ENCODE measurements at places on chromosomes 2 and 18.

GRCh38 chr2:32993005-32993539, 46.3 kb downstream of the LTBP1 start:
- no peak for DNase-seq

DNA sequence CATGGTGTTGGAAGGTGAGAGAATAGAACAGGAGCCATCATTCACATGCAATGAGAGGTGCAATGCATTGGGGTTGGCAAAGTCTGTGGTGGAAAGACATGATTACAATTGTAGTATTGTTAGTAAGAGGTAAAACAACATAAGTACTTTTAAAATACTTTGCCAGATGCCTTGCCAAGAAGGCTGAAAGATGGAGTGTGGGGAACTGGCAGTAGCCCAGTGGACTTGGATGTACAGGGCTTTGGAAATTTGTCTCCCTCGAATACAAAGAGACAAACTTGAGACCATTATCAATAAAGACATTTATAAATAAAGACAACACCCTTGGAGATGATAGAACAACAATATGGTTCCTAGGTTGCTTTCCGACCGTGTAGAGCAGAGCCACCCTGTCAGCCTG, 62.0 kb downstream of the MDH1 start:
- no peak for DNase-seq

DNA sequence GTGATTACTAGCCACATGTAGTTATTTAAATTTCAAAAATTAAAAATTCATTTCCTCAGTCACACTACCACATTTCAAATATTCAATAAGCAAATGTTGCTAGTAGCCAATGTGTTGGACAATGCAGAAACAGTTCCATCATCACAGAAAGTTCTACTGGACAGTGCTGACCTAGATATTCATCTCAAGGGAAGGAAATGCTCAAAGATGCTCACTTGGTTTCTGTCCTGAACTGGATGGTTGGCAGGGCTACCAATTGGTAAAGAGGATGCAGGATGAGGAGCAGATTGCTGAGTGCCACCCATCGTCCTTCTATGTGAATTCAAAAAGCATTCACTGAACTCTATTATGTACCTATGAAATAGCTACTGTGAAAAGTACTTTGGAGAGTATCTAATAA, 6.0 kb upstream of the UBXN2A start:
- DNase-seq: no peak

- no peak for DNase-seq
Measured at GRCh38 chr2:218860950-218861381, 1.4 kb downstream of the WNT6 start.

DNA sequence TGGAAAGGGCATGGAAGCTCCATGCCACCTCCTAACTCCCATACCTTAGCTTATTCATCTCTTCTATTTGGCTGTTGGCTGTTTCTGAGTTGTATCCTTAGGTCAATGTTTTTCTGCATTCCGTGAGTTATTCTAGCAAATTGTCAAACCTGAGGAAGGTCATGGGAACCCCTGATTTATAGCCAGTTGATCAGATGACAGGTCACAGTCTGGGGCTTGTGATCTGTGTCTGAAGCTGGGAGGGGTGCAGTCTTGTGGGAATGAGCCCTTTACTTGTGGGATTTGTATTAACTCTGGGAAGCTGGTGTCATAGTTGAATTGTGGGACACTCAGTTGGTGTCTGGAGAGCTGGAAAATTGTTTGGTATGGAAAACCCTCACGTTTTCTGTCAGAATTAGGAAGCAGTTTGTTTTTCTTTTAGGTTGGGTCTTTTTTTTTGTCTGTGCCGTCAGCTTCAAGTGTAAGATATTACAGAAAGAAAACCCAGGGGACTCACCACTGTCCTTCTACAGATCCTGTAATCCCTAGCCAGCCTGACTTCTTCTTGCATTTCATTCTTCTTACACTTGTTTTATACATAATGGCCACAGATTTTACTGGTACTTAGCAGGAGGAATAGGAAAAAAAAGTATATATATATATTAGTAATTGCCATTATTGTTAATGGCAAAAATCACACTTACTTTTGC, 137.9 kb downstream of the LRRTM1 start:
- no peak for DNase-seq

- no peak for DNase-seq
Measured at GRCh38 chr2:63755965-63756364, 85.7 kb upstream of the UGP2 start.

DNA sequence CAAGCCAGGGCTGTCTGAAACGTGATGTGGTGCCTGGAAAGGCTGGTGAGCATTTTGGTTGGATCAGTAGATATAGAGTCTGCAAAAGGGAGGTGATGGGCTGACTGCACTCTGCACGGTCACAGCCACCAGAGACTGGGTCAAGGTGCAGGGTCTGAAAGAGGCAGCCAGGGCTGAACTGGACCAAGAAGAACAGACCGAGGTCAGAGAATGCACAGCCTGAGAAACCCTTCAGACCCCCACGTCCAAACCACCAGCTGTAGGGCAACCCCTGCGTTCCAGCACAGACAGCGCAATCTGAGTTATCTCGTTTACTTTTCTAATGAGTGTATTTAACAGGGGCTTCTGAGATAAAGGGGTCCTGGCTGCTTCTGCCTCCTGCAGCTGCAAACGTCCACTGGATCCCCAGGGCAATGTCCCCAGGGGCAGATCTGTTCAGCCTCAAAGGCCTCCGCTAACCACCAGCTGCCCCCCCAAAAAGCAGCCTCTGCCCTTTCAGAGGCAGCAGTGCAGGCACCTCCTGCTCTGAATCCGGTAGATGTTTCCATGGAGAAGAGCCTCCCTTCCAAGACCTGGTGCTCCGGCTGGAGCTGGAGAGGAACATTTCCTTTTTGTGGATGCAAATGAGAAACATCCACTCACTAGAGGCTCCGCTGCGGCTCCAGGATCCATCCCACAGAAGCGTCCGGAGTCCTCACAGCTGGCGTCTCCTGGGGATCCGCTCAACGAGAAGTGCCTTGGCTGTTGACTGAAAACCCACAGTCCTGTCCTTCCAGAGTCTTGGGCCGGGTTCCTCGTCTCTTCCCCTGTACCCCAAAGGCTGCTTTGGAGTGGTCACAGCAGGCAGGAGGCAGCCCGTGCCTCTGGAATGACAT, 970 bp upstream of the KCNG2 start:
- no peak for DNase-seq

DNA sequence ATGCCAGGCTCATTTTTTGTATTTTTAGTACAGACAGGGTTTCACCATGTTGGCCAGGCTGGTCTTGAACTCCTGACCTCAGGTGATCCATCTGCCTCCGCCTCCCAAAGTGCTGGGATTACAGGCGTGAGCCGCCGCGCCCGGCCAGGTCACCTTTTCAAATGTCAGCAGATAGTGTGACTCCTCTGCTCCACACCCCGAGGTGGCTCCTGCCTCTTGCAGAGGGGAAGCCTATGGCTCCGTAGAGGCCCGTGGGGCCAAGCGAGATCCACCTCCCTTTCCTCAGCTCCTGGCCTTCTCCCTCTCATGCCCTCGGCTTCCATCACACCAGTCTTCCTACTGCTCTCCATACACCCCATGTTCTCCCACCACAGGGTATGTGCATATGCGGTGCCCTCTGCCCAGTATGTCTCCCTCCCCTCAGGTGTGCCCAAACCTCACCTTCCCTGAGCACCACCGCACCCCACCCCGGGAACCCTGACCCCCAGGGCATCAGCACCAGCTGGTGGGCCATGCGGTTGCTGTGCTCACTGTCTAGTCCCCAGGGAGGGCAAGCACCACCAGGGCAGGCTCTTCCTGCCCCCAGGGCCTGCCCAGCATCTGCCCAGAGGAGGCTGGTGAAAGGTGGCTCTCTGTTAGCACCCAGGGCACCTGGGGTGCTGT, 10.7 kb downstream of the GPR17 start:
- no peak for DNase-seq

- no peak for DNase-seq
Measured at GRCh38 chr2:55242617-55243016, 10.1 kb downstream of the RPS27A start.

- no peak for DNase-seq
Measured at GRCh38 chr18:75064513-75064905, 144.4 kb downstream of the PTGR3 start.

GRCh38 chr2:70557171-70557838, 3.7 kb upstream of the TGFA start:
- DNase-seq: no peak

GRCh38 chr2:12116228-12116750, 369.9 kb downstream of the LPIN1 start:
- no peak for DNase-seq

DNA sequence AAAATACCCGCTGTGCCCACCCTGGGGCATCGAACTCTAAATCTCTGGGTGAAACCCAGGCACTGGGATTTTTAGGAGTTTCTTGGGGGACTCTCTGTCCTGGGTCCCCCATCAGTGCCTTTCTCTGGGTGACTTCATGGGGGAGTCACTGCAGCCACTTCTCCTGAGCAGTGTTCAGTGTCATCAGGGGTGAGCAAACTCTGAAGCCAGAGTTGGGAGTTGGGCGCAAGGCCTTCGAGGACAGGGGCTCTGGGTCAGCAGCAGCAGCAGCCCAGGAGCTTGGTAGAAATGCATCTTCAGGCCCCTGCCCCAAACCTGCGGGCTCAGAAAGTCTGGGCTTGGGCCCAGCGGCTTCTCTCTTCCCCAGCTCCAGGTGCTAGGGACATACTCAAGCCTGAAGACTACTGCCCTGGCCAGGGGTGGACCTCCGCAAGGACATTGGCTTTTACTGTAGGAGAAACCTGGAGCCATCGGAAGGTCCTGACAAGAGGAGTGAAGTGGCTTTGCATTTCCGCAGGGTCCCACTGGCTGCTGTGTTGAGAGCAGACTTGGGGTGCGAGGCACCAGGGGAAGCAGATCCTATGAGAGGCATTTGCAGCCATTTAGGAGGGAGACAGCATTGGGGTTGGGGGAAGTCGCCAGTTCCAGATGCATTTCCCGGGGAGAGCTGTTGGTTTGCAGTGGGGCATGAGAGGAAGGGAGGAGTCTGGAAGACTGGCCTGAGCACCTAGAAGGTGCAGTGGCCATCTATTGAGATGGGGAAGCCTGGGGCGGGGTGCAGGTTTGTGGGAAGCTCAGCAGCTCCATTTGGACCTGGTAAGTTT, 51.5 kb upstream of the FAHD2A start:
- DNase-seq: no peak

DNA sequence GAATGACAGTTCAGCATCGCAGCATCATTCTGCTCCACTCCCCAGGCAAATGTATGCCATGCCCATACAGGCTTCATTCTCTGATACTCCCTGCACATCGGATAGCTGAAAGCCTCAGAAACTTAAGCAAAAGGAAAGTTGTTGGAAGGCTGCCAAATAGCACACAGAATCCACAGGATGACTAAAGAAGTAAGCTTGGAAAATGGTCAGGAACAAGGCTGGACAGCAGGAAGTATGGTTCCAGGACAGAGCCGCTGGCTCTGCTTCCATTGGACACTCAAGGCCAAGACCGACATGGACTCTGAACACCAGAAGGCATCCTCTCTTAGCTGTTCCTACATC, 256.5 kb downstream of the CDH20 start:
- DNase-seq: no peak

GRCh38 chr2:158463496-158464095, 6.8 kb downstream of the PKP4 start:
- no peak for DNase-seq

DNA sequence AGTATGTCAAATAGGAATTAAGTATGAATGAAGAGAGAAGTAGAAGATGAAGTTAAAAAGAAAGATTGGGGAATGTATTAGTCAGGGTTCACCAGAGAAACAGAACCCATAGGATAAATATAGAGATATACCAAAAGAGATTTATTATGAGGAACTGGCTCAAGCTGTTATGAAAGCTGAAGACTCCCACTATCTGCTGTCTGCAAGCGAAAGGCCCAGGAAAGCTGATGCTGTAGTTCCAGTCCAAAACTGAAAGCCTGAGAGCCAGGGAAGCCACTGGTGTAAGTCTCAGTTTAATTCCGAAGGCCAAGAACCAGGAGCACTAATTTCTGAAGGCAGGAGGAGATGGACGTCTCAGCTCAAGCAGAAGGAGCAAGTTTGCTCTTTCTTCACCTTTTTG, 200.9 kb upstream of the FN1 start:
- DNase-seq: no peak

GRCh38 chr2:176500901-176501300, 231.7 kb downstream of the MTX2 start:
- no peak for DNase-seq

GRCh38 chr18:23963443-23964165, 51.0 kb upstream of the TTC39C start:
- DNase-seq: no peak
